Activated effector memory CD4-positive, alpha-beta T cell treated with anti-CD3 and anti-CD28 coated beads, Interleukin-2, amount 50 U/mL, for 16 hours (primary cell): ENCODE measurements at places on chromosomes 4 and X.

- DNase-seq = no peak
These were observed 47.6 kb downstream of the SH3KBP1 start for GRCh38 chrX:19839770-19840254.

- DNase-seq = no peak
These were observed 265.6 kb downstream of the KLHL13 start for GRCh38 chrX:117851025-117851424.

- no peak for DNase-seq
These were observed 28.4 kb downstream of the PROM1 start for GRCh38 chr4:16055471-16055870.

DNA sequence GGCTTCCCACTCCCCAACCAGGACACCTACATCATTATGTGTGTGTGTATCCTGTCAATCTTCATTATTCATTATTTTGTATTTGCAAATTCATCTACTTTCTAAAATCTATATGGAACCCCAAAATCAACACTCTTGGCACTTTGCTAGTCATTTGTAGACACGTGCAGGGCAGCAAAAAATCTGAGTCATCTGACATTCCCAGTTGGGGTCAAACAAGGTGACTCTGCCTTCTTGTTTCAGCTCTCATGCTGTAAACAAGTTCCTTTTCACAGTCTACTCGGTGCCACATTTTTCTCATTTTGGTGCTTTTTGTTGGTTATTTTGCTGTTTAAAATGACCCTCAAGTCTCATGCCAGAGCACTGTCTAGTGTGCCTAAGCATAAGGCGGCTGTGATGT lies 5.9 kb downstream of the MRFAP1L1 start:
- no peak for DNase-seq

- DNase-seq = no peak
These were observed 321.6 kb downstream of the ARHGAP10 start for GRCh38 chr4:148053298-148054003.

DNA sequence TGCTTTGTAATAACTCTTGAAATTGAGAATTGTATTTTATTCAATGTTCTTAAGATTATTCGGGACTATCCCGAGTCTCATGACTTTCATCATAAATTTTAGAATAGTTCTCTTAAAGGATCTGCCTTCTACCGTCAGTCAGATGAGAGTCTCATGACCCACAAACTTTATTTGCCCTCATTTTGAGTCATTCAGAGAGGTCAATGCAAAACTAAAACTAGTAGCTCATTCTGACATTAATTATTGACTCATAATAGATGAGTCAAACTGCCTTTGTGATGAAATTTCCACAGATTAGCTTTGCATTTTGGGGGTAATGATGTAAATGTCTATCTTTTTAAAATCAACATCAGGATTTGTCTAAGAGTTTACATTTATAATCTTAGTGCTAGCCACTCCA lies 1527.3 kb downstream of the TECRL start:
- no peak for DNase-seq
